Stimulated activated CD8-positive, alpha-beta memory T cell treated with anti-CD3 and anti-CD28 coated beads, Interleukin-2, amount 100 ng/mL, for 1 hour (primary cell): ENCODE measurements at places on chromosomes 11 and 22.

GRCh38 chr11:12689029-12689755 is 15.0 kb downstream of the TEAD1 start:
- no peak for DNase-seq

- DNase-seq = no peak
These were observed 15.9 kb downstream of the PSMD13 start for GRCh38 chr11:252666-253065.

- no peak for DNase-seq
These were observed 32.6 kb downstream of the IGHMBP2 start for GRCh38 chr11:68936358-68936636.

DNA sequence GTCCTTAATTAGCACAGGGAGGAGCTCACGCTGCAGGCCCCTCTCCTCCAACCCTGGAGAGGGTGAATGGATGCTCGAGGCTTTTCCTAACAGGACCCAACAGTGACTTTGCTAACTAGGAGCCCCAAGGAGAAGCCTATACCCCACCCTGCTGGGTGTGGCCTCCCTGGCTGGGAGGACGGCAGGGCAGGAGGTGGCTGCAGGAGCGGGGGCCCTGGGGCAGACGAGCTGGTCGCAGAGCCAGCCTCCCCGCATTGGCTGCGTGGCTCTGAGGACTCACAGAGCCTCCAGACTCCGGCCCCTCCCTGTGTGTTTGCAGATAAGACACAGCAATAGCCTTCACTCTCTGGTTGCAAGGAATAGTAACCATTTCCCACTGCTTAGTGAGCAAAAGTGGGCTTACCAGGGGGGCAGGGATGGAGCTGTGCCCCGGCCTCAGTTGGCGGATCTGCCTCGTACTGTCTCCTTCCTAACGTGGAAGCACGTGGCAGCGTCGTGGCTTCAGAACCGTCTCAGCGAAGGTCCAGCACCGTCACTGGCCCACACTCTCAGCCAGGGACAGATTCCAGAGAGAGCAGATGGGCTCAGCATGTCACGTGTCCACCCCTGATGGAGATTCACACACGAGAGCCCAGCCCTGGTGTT is 1087.5 kb downstream of the BRD1 start:
- no peak for DNase-seq

DNA sequence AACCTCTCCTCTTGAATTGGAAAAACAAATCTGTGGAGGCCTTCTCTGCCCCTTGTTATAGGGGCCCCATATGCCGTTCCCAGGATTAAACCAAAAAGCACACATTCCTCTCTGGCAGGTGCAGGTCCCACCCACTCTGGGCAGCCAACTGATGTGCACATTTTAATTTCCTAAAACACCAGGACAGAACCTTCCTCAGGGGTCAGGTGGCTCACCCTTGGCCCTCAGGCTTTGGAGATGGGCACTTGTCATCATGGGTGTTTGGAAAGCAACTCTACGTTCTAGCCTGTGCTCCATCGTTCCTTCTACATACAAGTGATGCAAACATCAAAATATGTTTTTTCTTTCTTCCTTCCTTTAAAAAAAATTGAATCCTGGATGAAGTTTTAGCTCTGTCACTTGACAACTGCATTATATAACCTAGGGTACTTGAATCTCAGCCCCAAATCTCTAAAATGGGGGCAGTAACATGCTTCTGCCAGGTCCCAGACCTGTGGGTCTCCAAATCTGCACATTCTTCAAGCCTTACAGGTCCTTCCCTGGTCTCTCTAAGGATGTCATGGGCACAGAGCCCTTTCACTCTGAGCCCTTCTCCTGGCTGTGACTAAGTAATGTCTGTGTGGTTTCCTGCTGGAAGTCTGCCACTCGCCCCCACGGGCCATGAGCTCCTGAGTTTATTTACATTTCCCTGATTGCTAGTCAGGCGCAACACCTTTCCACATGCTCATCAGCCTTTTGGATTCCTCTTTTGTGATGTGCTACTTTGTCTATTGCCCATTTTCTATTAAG is 43.8 kb downstream of the KCNQ1OT1 start:
- DNase-seq = no peak

DNA sequence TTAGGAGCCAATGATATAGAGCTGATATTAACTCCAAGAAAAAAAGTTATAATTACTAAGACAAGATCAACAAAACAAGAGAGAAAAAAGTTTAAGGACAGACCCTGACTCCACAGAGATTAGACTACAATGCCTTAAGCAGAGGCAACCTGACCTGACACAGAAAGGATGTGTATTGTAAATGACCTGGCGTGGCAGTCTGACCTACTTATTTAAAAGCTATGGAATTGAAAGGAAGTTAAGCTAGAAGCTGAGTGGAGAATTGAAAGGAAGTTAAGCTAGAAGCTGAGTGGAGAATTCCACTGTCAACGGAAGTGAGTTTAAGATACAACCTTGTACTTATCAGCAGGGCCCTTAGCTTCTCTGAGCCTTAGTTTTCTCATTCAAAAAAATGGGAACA is 885.4 kb downstream of the OPCML start:
- DNase-seq = no peak

DNA sequence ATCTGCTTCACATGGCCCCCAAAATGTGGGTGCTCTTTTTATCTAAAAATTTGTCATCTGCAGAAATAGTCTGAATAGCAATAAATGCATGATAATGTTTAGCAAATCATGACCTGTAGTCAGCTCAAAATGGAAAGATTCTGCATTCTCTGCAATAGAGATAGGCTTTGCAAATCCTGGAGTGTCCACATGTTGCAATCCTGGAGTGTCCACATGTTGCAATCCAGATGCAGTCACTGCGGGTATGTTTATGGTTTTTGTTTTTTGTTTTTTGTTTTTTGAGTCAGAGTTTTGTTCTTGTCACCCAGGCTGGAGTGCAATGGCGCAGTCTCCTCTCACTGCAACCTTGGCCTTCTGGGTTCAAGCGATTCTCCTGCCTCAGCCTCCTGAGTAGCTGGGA is 20.2 kb upstream of the LRRC32 start:
- DNase-seq = no peak

DNA sequence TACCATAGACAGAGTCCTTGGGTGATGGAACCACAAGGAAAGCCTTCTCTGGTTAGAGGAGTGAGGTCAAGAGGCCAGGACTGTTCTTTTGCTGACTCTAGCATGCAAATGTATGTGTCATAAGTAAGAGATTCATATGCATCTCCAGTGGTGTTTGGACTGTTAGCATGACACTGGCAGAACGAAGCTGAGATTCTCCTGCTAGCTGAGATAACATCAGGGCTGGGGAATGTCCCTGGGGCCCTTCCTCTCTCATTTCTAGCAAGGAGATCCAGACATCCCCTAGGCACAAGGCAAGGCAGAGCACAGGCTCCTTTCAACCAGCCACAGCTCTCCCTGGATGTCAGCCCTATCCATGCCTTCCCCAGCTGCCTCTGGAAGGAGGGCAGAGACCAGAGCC is 711.3 kb downstream of the OPCML start:
- no peak for DNase-seq

DNA sequence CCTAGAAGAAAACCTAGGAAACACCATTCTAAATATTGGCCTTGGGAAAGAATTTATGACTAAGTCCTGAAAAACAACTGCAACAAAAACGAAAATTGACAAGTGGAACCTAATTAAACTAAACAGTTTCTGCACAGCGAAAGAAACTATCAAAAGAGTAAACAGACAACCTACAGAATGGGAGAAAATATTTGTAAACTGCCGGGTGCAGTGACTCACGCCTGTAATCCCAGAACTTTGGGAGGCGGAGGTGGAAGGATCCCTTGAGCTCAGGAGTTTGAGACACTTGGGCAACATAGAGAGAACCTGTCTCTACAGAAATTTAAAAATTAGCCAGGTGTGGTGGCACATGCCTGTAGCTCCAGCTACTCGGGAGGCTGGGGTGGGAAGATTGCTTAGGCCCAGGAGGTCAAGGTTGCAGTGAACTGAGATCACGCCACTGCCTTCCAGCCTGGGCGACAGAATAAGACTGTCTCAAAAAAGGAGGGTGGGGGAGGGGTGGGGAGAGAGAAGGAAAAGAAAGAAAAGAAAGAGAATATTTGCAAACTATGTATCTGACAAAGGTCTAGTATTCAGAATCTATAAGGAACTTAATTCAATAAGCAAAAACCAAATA is 14.0 kb downstream of the OR2AT4 start:
- DNase-seq = no peak

- no peak for DNase-seq
These were observed 12.3 kb upstream of the ARAP1 start for GRCh38 chr11:72764503-72764902.

GRCh38 chr11:111514216-111515031 is at the start of gene HOATZ:
HOATZ (plus strand) TSS chr11:111514778; CDS start chr11:111514785, 7 bp downstream.
- no peak for DNase-seq

DNA sequence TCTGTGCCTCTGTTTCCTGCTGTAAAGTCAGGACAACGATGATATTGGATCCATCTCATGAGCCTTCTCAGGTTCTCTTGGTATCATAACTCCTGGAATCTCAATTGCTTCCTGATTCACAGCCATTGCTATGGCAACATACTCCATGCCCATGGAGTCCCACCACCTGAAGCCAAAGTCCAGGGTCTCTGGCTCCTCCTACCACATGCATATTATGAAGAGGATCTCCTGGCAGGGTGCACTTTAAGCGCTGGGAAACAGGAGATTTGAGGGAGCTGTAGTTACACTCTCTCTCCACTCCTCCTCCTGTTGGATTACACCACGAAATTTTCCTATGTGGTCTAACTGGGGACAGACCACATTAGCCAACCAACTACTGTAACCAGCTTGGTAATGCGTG is 130.9 kb upstream of the SEZ6L start:
- no peak for DNase-seq

DNA sequence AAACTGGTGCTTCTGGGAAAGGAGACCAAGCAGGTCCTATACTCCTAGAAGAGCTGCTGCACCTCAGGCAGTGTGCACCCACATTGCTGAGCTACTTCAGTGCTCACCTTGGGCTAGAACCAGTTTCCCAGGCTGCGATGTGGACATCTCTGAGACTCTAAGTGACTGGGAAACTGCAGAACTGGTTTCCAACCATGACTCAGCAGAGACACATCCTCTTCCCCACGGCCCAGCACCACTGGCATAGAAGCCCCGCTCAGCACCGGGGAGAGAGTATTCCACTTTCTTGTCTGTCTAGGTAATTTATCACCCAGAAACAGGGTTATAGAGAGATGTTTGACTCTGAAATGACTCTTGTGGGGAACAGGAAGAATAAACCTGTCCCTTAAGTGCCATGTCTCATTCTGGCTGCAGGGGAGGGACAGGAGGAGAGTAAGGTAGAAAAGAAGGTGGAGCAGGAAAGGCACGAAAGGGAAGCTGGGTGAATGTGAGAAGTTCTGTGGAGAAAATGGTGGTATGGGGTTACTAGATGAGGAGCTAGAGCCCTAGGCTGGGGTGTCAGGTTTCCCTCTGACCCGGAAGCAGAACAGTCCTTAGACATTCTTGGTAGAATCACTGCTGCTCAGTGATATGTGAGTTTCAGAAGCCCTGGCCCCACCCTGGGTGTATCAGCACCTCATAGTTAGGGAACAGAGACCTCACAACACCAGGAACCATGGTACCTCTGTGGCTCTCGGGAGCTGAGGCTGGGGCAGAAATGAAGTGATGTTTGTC is 340.4 kb upstream of the NCAM1 start:
- no peak for DNase-seq

DNA sequence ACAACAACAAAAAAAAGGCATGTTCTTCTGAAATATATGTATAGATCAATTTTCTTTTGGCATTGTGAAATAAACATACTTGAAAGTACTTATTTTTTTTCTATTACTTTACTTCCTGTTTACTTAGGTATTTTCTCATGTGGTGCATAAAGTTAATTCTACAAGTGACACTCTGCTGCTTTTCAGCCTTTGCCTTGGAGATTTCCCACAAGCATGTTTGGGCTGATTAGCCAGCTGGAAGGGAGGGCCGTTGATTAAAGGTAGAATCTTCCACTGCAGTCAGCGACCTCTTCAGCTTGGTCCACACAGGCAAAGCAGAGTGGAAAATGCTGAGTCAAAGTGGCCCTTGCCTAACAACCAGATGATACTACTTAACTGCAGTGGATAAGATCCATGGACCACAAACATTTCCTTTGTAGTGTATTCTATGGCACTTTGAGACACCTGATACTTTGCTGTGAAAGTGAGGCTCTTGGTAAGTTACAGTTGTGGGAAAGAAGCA is 176.0 kb downstream of the ARHGAP42 start:
- DNase-seq = no peak

GRCh38 chr22:45866126-45866645 is 110.8 kb downstream of the WNT7B start:
- DNase-seq = no peak

DNA sequence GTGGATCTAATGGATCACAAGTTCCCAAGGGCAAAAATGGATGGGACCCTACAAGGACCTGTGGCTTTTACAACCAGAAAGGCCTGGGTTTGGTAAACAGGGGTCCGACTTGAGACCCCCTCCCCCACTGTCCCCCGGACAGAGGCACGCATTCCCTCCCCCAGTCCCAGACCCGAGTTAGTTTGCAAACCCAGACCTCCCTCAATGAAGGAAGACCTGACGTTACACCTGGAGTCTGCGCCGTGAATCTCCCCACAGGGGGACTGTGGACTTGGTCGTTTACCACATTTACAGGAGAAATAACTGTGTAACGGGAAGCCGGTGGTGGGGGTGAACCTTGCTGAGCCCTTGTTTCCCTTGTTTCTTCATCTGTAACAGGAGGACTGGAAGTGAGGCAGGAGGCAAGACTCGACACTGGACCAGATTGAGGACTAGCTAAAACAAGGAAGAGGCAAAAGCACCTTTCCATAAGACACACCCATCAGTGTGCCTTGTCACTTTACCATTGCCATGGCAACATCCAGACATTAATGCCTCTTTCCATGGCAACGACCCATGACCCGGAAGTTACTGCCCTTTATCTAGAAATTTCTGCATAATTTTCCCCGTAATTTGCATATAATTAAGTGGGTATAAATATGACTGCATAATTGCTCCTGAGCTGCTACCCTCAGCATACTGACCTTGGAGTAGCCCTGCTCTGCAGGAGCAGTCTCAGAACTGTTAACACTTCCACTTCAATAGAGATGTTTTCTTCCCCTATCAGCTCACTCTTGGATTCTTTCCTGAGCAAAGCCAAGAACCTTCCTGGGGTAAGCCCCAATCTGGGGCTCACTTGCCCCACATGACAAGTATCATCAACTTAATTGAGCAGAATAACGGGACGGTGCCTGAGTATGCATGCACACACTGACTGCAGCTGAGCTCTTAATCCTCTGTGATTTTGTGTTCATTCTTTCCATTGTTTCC is 25.4 kb downstream of the PDGFB start:
- no peak for DNase-seq

- DNase-seq = no peak
These were observed 1059.7 kb downstream of the OPCML start for GRCh38 chr11:132472411-132473172.

DNA sequence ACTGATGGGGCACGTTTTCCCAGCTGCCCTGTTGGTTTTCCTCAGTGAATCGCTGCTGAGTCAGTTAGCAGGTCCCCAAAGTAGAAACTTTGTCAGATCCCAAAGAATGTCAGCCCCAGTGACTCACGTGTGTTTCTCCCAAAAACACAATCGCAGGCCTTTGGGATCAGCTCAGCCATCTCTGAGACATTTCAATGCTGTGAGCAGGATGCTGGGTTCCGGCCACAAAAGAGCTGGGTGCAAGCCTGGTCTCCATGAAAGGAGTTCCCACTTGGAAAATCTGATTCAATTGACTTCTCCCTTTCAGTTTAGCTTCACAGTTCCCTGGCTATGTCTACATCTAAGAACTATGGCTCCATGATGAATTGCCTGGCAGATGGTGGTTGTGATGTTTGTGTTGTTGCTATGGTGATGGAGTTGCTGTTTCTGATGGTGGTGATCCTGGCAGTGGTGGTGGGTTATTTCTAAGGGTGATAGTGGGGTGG is 28.0 kb downstream of the MYEOV start:
- DNase-seq = no peak

GRCh38 chr11:8719721-8720120 is 37.1 kb downstream of the RPL27A start:
- DNase-seq = no peak
